Myometrial cell (primary cell): ENCODE measurements at places on chromosomes 3 and 15. TPM values are rescaled to one million over a fixed set of nuclear protein-coding genes. Genes with fewer than 3 reads are reported as not detected.

NPAP1 gene
- not detected in 2 replicates for total RNA-seq

MUC20 gene
- total RNA-seq, result 1.7 TPM in 1 of 2 replicates, not detected in the other

NEK10 gene
- total RNA-seq, result 0.29 and 6.7 TPM in 2 replicates

MOBP gene
- not detected in 2 replicates for total RNA-seq

TF gene
- total RNA-seq, result not detected in 2 replicates
